ENCODE measurements at places on chromosomes 7 and 10. TPM values are rescaled to one million over a fixed set of nuclear protein-coding genes. Genes with fewer than 3 reads are reported as not detected.

Gene PVRIG
- total RNA-seq, result 49.9 TPM

Gene ORAI2
- 61.1 TPM for total RNA-seq

Gene CCDC172
- total RNA-seq, result not detected

Gene HHEX
- 0.11 TPM for total RNA-seq

Gene AEBP1
- total RNA-seq, result 19.0 TPM

Measured in T-helper 2 cell treated with Interferon-gamma antibody and Interleukin-4, amounts not matched to agents 100 ng/mL and 5 ng/mL, for 36 hours (primary cell).